ENCODE measurements at places on chromosomes 16 and 17. TPM values are rescaled to one million over a fixed set of nuclear protein-coding genes. Genes with fewer than 3 reads are reported as not detected.

- no peak for DNase-seq
Measured at GRCh38 chr17:38451030-38451839, 23.0 kb downstream of the ARHGAP23 start.

DNA sequence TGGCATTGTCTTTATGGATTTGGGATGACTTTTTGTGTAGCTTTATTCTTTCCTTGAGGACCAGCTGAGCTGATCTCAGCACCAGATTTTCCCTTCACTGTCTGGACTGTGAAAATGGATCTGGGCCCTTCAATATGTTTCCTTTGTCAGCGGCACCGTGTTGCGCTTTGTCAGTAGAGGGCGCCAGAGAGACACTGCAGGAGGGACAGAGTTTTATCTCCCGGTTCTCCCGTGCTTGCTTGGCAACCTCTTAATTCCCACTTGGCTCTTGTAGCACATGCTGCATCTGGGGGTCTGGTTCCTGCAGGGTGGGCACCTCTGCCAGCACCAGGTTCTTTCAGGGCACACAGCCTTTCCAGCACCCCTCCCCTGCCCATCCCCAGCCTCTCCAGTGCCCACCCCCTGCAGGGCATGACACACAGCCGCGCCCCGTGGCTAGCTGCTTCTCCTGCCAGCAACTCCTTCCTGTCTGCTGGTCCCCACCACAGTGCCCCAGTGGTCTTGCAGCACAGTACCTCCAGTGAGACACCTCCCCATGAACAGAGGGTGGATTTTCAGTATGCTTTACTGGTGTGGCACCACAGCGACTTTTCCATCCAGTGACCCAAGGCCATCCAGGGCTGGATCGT lies 19.6 kb downstream of the OR1D5 start:
- no peak for DNase-seq

Gene LITAFD
- not detected for total RNA-seq

Gene MYH11
- total RNA-seq, result 16.3 TPM

DNA sequence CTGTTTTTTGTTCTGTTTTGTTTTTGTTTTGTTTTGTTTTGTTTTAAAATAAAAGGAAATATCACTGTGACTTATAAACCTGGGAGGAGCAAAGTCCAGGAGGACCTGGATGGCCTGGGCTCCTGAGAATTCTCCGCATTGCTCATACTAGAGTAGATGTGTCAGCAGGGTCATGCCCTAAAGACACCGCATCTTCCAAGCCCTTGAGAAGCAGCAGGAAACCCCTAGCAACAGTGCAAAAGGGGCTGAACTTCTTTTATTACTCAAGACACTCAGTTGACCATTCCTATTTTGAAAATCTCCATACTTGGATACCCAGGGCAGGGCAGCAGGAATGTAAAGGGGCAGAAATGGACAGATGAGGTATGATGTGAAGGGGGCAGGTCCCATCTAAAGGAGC lies 51.8 kb downstream of the SYT17 start:
- no peak for DNase-seq

GRCh38 chr16:57634171-57634570 lies 5.7 kb downstream of the ADGRG1 start:
- no peak for DNase-seq

Gene ORMDL3
- 41.5 TPM for total RNA-seq

Measured in adrenal gland (tissue), 19 donors.